ENCODE measurements at places on chromosomes 11 and 22. TPM values are rescaled to one million over a fixed set of nuclear protein-coding genes. Genes with fewer than 3 reads are reported as not detected.
A peak's percentile ranks its signal among the peaks of the same experiment; 100 is the strongest.

KRTAP5-2 gene
- not detected for total RNA-seq

UBQLNL gene
- total RNA-seq = 0.79 TPM

DNA sequence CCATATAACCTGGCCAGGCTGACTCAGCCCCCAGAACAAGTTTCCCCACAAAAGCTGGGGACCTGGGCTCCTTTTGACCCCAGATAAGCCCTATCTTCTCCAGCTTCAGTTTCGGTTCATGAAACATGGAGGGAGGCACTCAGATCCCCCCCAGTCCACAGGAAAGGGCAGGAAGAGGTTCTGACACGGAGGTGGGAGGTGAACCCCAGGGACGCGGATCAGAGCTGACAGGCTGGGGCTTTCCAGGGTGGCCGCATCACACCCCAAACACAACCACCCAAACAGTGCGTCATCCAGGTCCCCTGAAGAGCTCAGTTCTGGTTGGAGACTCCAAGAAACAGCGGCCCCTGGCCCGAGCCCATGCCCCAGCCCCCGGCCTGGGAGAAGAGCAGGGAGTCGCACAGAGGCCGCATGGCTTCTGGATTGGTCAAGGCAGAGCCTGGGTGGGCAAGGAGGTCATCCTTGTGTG lies 44.3 kb upstream of the A4GALT start:
- H3K27ac ChIP-seq = no peak overlapping the region
- no peak for DNase-seq
- peaks cover 2% of the 10 kb centered on the region for H3K4me1 ChIP-seq
- no peaks in the 10 kb centered on the region for H3K36me3 ChIP-seq

GRCh38 chr11:7577291-7578190 lies 63.7 kb downstream of the PPFIBP2 start:
- H3K4me3 ChIP-seq = peak overlapping the region; percentile 62
- peak overlapping the region; percentile 90 for H3K27ac ChIP-seq
- no peak for DNase-seq
- H3K36me3 ChIP-seq = no peaks in the 10 kb centered on the region
- no peaks in the 10 kb centered on the region for H3K27me3 ChIP-seq
- H3K4me1 ChIP-seq = peaks cover 61% of the 10 kb centered on the region

- H3K27ac ChIP-seq = no peak overlapping the region
- H3K4me1 ChIP-seq = no peaks in the 10 kb centered on the region
- H3K27me3 ChIP-seq = peaks cover 18% of the 10 kb centered on the region
- H3K36me3 ChIP-seq = no peaks in the 10 kb centered on the region
- no peak overlapping the region for H3K4me3 ChIP-seq
- DNase-seq = no peak
These were observed 39.3 kb upstream of the TP53I11 start for GRCh38 chr11:44989831-44990566.
